Esophagus squamous epithelium (tissue), 5 donors: ENCODE measurements at places on chromosomes 3 and 15. TPM values are rescaled to one million over a fixed set of nuclear protein-coding genes. Genes with fewer than 3 reads are reported as not detected.
A peak's percentile ranks its signal among the peaks of the same experiment; 100 is the strongest.

DNA sequence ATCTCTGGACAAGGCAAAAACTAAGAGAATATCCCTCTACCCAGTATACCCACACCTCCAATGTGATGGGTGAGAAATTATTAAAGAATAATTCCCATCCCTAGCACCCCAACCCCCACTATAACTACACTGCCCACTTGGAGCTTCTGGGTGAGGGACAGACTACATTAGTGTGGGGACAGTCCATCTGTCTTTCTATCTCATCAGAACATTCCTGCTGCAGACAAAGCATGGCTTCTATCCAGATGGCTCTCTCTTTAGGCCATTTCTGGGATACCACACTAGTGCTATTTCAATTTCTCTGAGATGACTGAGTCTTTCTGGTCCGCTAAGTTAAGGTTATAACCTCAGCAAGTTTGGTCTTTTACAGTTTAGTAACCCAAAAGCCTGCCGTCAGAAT, 6.6 kb downstream of the CSNK1G1 start:
- no peak overlapping the region for H3K4me3 ChIP-seq
- peaks cover 12% of the 10 kb centered on the region for H3K4me1 ChIP-seq
- DNase-seq = no peak

- no peaks in the 10 kb centered on the region for H3K4me1 ChIP-seq
- DNase-seq = no peak
- no peaks in the 10 kb centered on the region for H3K36me3 ChIP-seq
- H3K4me3 ChIP-seq = no peak overlapping the region
Measured at GRCh38 chr3:31836131-31837075, 144.7 kb downstream of the OSBPL10 start.

- no peak overlapping the region for H3K27ac ChIP-seq
- H3K4me3 ChIP-seq = no peak overlapping the region
- no peaks in the 10 kb centered on the region for H3K4me1 ChIP-seq
- no peak for DNase-seq
Measured at GRCh38 chr15:63019511-63020109, 22.9 kb upstream of the TPM1 start.

- no peak overlapping the region for H3K27ac ChIP-seq
- no peak overlapping the region for H3K4me3 ChIP-seq
- DNase-seq = no peak
- H3K4me1 ChIP-seq = no peaks in the 10 kb centered on the region
- no peaks in the 10 kb centered on the region for H3K27me3 ChIP-seq
- H3K36me3 ChIP-seq = no peaks in the 10 kb centered on the region
Measured at GRCh38 chr3:155382396-155383042, 89.0 kb upstream of the STRIT1 start.

GRCh38 chr3:197811343-197811742, 20.3 kb downstream of the LRCH3 start:
- H3K4me3 ChIP-seq = no peak overlapping the region
- H3K27me3 ChIP-seq = no peaks in the 10 kb centered on the region
- H3K36me3 ChIP-seq = peaks cover 4% of the 10 kb centered on the region
- H3K27ac ChIP-seq = peak overlapping the region; percentile 11
- no peak for DNase-seq

The CFAP20DC gene
- 11.1 TPM for total RNA-seq

GRCh38 chr15:50813865-50814264, 48.4 kb upstream of the SPPL2A start:
- H3K27me3 ChIP-seq = no peaks in the 10 kb centered on the region
- H3K4me1 ChIP-seq = peaks cover 11% of the 10 kb centered on the region
- no peak overlapping the region for H3K4me3 ChIP-seq
- no peak overlapping the region for H3K27ac ChIP-seq
- H3K36me3 ChIP-seq = no peaks in the 10 kb centered on the region

The TMEM202 gene
- not detected for total RNA-seq

DNA sequence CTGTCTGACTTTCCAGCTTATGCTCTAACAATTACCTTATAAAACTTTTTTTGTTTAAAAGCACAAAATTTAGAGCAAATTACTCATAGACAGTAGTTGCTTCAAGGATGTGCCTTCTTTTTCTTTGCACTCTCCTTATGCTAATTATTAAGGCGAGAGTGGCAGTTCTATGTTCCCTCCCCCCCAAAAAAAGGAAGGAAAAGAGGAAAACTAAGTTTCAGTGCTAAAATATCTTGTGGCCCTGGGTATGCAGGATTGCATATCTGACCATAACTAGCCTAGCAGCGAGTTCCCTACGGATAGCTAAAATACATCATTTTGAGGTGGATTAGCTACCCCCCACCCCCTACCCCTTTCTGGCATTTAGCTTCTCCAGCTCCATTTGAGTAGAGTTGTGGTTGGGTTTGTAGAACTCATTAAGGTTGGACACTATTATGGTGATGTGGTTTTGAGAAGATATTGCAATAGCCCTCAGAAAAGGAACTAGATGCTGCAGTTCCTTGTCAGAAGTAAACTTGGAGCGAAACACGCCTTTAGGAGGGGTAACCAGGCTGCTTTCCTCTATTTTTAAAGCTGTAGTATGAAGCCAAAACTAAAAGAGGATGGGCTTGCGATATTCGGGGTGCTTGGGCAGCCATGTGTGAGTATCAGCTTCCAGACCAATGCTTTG, 174.6 kb downstream of the AKAP13 start:
- no peak for DNase-seq
- H3K36me3 ChIP-seq = no peaks in the 10 kb centered on the region
- no peak overlapping the region for H3K4me3 ChIP-seq

GRCh38 chr15:89756897-89757296, 5.8 kb upstream of the MESP1 start:
- H3K4me3 ChIP-seq = no peak overlapping the region
- no peaks in the 10 kb centered on the region for H3K27me3 ChIP-seq
- H3K36me3 ChIP-seq = no peaks in the 10 kb centered on the region
- no peak for DNase-seq

The MUSTN1 gene
- 4.2 TPM for total RNA-seq

DNA sequence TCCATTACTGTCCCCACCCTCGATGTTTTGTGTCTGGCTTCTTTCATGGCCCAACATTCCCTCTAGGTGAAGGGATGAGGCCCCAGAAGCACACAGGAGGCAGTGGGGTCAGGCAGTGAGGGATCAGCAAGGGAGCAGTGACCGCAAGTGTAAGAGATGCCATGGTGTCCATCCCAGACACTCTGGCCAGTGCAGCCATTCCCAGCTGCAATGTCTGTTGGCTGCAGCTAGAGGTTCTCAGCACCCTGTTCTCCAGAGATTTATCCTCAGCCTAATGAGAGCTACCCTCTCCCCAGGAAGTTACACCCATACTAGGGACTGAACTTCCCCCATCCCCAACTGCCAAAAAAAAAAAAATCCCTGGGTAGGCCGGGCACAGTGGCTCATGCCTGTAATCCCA, 40.2 kb downstream of the TRANK1 start:
- no peak for DNase-seq
- H3K4me1 ChIP-seq = peaks cover 12% of the 10 kb centered on the region
- H3K4me3 ChIP-seq = no peak overlapping the region
- H3K27ac ChIP-seq = no peak overlapping the region
- no peaks in the 10 kb centered on the region for H3K27me3 ChIP-seq
- H3K36me3 ChIP-seq = peaks cover 16% of the 10 kb centered on the region

DNA sequence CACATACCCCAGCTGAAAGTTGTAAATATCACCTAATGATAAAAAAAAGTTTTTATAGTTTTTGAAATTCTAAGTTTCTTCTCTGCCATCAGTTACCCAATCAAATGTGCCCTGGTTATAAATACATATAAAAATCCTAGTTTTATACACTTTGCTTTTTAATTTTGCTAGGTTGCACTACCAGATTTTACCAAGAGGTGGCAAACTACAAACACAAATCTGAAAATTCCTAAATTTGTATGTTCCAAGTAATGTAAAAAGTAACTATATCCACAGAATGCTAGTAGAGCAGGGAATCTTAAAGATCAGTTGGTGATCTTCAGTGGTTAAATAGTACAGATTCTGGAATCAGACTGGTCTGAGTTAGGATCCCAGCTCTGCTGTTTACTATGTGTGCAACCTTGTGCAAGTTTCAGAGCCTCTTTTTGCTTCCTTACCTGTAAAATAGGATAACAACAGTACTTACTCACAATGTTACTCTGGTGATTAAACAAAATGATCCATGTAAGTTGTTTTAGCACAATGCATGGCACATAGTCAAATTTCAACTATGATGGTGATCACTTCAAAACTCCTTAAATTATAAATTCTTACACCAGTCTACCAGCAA, 11.0 kb downstream of the TRPM7 start:
- H3K27me3 ChIP-seq = no peaks in the 10 kb centered on the region
- no peak overlapping the region for H3K27ac ChIP-seq
- peaks cover 5% of the 10 kb centered on the region for H3K4me1 ChIP-seq

The DPPA2 gene
- not detected for total RNA-seq

DNA sequence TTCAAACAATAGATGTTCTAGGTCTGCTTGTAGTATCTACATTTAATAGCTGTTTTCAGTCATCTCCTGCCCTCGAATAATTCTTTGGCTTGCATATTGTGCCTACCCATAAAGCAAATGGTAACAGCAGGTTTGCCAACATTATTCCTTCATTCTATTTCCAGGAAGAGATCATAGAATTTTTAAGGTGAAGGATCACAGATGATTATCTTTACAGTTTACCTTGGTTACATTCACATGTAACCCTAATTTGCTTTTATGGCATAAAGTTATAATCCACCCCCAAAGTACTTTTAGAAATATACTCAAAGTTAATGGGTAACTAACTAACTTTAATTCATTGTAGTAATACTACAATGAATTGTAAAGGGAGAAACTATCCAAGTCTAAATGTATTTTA, 315.5 kb downstream of the NSUN3 start:
- no peaks in the 10 kb centered on the region for H3K27me3 ChIP-seq
- H3K4me3 ChIP-seq = no peak overlapping the region
- H3K27ac ChIP-seq = no peak overlapping the region
- H3K4me1 ChIP-seq = no peaks in the 10 kb centered on the region
- H3K36me3 ChIP-seq = no peaks in the 10 kb centered on the region

DNA sequence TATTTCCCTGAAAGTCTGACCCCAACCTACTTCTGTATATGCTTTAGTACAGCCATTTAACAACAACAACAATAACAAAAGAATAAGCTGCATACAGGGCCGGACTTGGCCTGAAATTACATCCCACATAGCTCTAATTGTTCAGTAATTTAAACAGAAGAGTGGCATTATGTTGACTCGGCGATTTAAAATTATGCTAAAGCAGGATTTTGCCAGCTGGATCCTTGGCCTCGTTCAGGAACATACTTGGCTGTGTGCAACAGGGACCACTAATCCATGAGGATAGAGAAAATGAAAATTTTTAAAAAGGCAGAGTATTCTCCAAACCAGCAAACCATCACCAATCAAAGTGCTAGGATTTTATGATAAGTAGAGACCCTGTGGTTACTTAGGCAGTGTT, 433.1 kb upstream of the RBMS3 start:
- H3K36me3 ChIP-seq = no peaks in the 10 kb centered on the region
- no peak overlapping the region for H3K27ac ChIP-seq
- no peaks in the 10 kb centered on the region for H3K4me1 ChIP-seq

DNA sequence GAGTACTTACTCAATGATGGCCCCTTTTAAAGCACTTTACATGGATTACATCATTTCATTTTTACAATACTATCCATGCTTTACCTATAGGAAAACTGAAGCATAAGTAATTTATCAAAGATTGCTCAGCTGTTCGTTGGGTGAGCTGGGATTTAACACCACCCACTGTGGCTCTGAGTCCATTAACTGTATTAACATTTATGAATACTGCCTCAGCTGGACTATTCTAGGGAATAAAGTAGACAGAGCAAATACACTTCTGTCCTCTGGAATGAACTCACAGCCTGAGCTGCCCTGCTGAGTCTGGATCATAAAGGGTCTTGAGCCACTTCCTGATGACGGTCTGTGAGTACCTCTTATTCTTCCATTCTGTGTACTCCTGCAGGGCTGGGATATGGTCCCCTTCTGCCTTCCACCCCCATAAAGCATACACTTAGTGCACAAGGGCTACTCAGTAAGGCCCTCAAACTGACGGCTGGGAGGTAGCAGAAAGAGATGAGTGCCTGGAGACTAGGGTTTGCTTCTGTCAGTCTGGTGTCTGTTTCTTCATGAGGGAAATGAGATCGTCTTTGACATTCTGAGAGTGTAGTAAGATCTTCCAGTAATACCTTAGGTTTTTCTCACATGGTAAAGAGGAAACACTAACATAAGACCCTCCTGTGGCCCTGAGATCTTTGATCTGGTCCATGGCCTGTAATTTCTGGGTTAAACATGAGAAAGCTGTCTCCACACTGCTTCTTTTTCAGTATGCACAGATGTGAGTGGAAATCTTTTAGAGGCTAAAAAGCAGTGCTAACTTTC, 12.6 kb upstream of the ST6GAL1 start:
- H3K4me3 ChIP-seq = no peak overlapping the region
- DNase-seq = no peak
- peaks cover 88% of the 10 kb centered on the region for H3K27me3 ChIP-seq
- peaks cover 28% of the 10 kb centered on the region for H3K4me1 ChIP-seq
- H3K36me3 ChIP-seq = no peaks in the 10 kb centered on the region

DNA sequence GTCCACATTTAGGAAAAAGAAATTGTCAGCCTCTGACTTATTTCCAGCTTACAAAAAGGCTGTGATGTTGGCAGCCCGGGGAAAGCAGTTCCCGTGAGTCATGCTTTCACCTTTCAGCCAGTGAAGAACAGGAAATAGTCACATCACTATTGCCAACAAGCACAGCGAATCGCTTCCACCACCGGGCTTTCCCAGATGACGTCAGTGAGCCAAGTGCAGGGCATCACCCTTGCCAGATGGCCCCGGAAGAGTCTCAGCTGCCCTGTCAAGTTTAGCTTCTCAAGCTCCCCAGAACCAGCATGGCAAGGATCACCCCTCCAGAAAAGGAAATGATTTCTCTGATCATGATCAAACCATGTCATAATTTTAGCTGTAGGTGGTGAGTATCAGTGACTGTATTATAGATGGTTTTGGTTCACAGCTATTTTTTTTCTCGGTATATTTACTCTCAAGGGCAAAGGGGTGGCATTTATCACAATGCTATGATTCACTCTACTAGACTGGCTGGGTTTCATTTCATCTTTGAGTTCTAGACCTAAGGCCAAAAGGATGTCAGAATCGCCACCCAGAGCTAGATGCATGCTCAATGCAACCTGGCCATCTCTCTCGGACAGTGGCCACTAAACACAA, 32.9 kb downstream of the B3GNT5 start:
- H3K27me3 ChIP-seq = no peaks in the 10 kb centered on the region
- peaks cover 57% of the 10 kb centered on the region for H3K4me1 ChIP-seq
- no peaks in the 10 kb centered on the region for H3K36me3 ChIP-seq
- H3K4me3 ChIP-seq = no peak overlapping the region
- H3K27ac ChIP-seq = peak overlapping the region; percentile 78

The MYZAP gene
- total RNA-seq = 29.8 TPM

- H3K4me1 ChIP-seq = peaks cover 17% of the 10 kb centered on the region
- DNase-seq = no peak
- H3K27ac ChIP-seq = peak overlapping the region; percentile 47
- no peaks in the 10 kb centered on the region for H3K36me3 ChIP-seq
- no peaks in the 10 kb centered on the region for H3K27me3 ChIP-seq
Measured at GRCh38 chr3:66406831-66407610, 93.8 kb downstream of the LRIG1 start.
